CD4-positive, alpha-beta T cell treated with Interleukin-6 for 4 hours (primary cell): ENCODE measurements at places on chromosomes 1 and 21.
A peak's percentile ranks its signal among the peaks of the same experiment; 100 is the strongest.

GRCh38 chr1:167927046-167927754 is 9.3 kb upstream of the DCAF6 start:
- DNase-seq: no peak

DNA sequence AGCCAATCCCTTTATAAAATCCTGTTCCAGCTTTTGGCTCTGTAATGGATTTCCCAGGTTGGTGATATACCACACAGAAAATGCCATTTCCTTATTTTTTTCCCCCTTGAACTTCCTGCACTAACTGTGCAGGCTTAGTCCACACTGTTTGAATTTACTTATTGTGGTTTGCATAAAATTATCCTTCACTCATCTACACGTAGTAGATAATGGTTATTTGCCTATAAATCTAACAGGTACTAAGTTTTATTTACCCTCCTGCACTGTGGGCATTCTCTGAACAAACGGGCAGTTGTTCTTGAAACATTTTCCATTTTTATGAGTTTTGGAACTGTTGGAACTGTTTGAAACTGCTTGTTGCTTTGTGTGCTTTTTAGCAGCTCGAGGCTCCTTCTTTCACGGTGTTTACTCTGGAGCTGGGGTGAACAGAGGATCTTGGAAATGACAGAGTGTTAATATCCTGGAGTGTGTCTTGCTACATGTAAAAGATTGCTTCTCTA is 23.0 kb upstream of the KIFAP3 start:
- DNase-seq: no peak

GRCh38 chr1:65230731-65231481 is 78.4 kb upstream of the DNAJC6 start:
- no peak for DNase-seq

DNA sequence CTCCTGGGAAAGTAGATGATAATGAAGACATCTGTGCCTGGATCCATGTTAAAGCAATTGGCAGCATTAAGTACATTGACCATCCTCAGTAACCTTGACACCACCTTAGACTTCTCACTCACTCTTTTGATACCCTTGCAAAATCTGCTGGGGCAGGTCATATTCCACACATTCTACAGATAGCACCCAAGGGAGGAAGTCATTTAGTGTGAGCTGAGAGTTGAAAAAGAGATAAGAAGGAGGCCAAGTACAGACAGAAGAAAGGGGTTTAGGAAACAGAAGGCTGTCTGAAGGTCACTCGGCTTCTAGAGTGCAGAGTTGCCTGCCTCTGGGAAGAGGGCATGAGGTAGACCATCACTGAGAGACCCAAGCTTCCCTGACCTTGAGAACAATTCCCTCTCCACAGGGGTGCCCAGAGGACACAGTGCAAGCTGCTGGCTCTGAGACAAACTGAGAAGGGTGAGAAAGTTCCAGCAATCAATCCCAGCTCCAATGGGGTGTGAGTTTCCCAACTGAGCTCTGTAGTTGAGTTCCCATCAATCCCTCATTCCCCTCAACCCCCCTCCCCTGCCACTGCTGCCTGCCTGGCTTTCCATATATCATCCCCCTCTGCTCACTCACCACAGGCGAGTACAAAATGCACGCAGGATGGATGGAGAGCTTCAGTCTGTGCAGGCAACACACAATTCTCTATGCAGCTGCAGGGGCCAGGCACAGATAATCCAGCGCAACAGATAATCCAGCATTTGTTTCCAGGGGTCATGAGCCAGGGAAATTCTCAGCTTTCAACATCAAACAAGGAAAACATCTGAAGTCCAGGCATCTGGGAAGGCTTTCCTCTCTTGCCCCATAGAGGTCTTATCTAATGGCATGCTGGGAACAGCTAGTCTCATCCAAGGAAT is 7.4 kb upstream of the MOB3C start:
- DNase-seq: no peak

DNA sequence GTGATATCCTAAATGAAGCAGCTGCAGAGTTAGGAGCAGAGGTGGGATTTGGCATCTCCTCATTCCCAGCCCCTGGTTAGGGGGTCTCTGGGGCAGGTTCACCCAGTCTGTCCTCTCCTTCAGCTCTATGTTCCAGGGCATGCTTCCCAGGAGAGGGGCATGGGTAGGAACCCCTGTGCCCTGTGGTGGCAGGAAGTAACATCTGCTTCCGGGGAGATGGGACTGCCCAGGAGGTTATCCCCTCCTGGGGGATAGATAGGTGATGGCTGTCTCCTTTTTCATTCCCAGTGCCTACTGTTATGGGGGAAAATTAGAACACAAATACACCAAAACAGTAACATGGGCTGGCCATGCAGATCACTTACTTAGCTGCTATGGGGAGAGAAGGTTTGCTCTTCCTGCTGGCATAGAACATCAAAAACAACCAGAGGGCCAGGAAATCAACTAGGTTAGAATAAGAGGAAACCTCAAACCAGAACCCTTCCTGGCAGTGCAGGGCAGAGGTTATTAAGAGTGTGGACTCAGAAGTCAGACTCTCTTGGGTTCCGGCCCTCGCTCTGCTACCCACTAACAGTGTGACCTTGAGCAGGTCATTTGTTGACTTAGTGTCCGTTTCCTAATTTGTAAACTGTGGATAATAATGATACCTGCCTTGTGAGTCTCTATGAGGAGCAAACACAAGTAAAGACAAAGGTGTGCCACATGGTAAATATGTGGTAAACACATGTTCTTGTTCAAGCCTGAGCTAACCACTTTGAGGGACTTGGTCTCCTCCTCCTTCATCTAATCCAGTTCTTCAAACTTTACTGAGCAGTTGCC is 157.8 kb upstream of the JUN start:
- DNase-seq: peak; percentile 52

- DNase-seq: peak; percentile 5
Observed at GRCh38 chr1:61052395-61053225, 29.8 kb upstream of the NFIA start.
